H7 (cell line): ENCODE measurements at places on chromosomes 5 and 9.

DNA sequence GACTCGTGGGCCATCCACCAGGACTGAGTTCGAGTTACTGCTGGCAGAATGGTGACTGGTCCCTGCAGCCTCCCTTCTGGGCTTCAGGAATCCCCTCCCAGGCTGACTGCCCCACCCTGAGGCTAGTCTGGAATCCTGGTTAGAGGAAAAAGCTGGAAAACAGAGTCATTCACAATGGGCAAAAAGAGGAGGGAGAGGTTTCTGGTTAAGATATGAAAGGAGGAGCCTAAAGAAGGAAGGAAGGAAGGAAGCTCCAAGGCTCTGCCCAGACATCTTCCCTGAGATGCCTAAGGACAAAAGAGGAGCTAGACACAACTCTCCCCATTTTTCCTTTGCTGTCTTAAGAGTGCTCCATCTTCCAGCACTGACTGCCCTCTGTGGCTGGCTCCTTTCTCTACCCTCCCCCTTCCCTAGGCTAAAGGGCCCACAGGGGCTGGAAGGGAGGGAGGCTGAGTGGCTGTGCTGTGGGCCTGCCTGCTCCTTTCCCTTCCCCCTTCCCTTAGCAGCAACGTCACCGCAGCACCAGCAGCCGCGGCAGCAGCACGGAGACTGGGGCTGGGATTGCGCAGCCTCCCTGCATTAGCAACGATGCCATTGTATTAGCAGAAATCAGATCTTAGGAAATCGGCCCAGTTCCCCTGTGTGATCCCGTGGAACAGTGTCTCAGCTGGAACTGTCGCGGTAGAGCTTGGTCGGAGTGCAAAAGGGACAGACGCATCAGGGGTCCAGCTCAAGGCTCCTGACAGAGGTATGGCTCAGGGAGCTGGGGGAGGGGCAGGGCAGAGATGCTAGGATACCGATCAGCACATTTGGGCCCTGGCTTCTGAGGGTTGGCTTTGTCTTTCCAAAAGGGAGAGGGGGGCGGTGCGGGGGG lies 48.7 kb downstream of the RUSC2 start:
- peak; percentile 77 for DNase-seq

DNA sequence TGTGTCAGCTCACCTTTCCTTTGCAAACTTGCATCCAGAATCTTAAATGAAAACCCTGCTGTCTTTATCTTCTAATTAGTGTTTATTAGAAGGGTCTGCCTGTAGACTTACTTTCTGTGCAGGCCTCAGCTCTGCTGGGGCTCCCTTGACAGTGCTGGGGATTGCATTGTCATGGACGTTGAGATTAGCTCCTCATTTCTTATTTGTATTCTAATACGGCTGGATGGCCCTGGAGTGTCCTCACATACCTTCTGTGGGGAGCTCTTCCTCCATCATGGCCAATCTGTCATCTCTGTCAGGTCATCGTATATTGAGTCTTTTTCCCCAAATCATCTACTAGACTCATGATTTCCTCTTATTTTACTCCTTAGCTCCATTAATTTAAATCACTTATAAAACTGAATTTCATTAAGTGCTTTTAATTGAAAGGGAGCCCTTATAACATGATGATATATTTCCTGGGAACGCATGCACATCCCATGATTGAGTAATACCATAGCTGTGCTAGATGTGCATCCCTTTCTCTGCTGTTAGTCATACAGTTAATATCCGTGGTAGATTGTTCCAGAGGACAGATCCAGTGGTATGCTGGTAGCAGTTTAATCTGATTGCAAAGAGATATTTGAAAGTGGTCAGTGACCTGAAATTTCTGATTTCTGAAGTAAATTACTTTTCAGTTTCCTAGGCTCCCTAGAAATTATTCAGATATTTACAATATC lies 61.6 kb downstream of the ICE1 start:
- peak; percentile 37 for DNase-seq

GRCh38 chr5:27129926-27130325 lies 91.5 kb upstream of the CDH9 start:
- no peak for DNase-seq

GRCh38 chr5:157540707-157541446 lies 34.7 kb downstream of the ADAM19 start:
- DNase-seq, result no peak

GRCh38 chr9:84442712-84443111 lies 102.2 kb upstream of the SLC28A3 start:
- no peak for DNase-seq

GRCh38 chr5:162485666-162486292 lies 418.2 kb downstream of the GABRG2 start:
- no peak for DNase-seq

DNA sequence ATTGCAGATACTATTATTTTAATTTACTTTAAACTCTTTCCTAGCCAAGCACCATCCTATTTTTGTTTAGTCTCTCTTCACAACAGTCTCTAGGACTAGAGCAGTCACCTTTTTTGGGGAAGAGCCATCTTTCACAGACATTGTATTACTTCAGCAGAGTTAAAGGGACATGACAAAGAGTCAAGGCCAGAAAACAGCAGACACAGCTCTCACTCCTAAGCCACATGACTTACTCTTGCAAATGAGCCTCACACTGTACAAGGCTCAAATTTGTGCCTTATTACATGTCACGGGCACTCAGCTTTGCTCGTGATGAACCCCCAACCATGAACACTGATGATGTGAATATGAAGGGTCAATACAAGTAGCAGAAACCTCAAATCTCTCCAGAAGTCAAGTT lies 104.3 kb downstream of the ZNF608 start:
- no peak for DNase-seq

DNA sequence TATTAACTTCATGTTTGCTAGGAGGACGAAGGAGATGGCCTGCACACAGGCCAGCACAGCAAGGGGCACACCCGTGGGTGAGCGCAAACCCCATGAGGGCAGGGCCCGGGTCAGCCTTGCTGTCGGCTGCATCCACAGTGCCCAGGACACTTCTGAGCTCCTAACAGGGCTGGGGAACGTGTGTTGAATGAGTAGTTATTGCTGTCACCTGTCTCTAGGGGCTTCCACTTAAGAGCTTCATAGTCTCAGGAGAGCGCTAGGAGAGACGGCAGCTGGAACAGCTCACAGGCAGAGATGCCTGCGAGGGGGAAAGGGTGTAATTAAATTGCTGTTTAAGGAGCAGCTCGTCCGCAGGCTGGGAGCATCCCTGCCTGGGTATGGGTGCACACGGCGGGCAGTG lies 91.4 kb upstream of the NEURL1B start:
- no peak for DNase-seq

GRCh38 chr5:77628840-77629508 lies 9.5 kb downstream of the OTP start:
- DNase-seq, result peak; percentile 46

DNA sequence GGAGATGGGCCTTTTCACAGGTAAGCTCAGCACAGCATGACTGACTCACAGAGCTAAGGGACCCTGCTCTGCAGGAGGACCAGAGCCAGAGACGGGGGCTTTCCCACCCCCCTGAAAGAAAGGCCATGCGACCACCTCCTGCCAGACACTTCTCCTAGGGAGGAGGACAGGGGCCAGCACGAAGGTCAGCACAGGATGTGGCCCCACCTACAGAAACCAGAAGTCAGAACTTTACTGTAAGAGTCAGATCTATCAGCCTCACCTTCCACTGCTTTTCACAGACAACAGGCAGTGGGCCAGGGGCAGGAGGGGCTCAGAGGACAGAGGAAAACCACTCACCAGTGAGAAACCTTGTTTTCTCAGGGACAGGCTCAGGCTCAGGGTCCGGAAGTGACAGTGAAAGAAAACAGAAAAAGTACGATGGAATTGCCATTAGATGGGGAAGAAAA lies 37.9 kb downstream of the CCNJL start:
- no peak for DNase-seq

GRCh38 chr9:126232461-126232860 lies 94.2 kb upstream of the MVB12B start:
- no peak for DNase-seq

GRCh38 chr9:136697821-136698526 lies 10.7 kb upstream of the AGPAT2 start:
- DNase-seq, result no peak

GRCh38 chr5:36059571-36060419 lies 6.9 kb downstream of the UGT3A2 start:
- DNase-seq, result no peak

DNA sequence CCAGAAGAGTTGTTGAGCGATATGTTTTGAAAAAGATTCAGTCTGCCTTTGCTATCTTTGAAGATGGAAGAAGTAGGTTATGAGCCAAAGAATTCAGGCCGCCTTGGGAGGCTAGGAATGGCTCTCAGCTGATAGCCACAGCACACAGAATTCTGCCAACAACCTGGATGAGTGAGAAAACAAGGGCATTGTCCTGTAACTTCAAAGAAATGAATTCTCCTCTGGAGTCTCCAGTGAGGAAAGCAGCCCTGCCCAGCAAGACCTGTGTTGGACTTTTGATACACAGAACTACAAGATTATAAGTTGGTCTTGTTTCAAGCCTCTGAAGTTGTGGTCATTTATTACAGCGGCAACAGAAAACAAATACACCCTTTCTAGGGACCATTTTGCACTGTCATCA lies 509.9 kb upstream of the ZNF608 start:
- no peak for DNase-seq

DNA sequence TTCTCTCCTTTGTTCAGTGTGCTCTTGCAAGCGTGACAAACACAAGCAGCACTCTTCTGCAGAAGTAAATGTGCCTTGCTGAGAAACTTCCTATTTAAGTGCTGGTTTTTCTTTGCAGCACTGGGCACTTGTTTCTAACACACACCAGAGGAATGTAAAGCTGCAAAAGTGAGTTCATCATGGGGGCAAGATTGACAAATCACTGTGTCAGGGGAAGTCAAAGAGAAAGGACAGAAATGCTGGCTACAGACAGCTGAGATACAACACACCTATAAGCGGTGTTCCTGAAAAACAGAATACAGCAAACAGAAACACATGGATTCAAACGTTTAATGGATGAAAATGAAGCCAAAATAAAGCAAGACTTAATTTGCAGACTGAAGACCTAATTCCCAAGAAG lies 19.6 kb downstream of the ROR2 start:
- DNase-seq, result no peak

DNA sequence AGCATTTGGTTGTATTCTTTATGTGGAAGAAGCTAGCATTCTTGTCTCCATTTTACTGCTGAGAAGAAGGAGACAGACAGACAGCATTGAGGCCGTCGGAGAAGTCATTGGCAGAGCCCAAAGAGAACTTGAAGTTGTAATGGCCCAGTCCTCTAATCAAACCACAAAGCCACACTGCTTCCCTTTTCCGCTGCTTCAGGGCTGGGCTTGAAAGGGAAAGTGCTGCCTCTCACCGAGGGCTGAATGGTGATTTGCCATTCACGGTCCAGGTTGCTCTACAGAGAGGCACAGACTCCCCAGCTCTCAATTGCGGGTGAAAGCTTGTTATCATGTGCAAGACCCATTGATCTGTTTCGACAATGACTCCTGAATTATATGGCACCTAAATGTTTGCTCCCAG lies 25.6 kb upstream of the POU4F3 start:
- no peak for DNase-seq

DNA sequence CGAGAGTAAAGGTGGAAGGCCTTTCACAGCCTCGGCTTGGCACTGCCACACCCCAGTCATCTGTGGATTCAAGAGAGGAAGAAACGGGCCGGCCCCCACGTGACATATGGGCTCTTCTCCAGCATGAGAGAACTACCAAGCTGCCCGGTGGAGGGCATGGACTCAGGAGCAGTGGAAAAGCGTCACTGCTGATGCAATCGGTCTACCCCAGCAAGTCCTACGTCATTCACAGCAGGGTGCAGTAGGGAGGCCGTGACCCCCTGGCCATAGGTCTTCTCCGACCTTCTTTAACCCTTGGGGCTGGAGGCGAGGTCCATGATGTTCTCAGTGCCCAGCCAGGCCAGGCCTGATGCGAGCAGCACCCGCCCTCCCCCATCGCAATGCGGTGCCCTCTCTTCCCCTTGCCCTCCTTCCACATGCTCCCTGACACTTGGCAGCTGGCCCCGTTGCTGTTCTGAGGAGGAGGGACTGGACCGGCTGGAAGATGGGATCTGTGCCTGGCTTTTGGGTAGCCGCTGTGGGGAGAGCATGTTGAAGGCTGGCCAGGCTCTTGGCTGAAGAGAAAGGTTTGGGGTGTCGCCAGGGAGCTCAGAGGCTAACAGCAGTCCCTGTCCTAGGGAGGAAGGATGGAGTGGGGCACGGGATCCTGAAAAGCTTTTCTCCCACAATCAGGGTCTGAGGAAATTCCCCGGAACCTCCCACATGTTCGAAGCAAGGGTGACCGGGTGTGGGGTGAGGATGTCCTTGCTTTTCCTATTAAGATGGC lies 89.8 kb downstream of the LIFR start:
- peak; percentile 30 for DNase-seq

GRCh38 chr5:146878476-146879172 lies at the start of gene PPP2R2B:
PPP2R2B (minus strand) TSS chr5:146878757.
- peak; percentile 85 for DNase-seq

DNA sequence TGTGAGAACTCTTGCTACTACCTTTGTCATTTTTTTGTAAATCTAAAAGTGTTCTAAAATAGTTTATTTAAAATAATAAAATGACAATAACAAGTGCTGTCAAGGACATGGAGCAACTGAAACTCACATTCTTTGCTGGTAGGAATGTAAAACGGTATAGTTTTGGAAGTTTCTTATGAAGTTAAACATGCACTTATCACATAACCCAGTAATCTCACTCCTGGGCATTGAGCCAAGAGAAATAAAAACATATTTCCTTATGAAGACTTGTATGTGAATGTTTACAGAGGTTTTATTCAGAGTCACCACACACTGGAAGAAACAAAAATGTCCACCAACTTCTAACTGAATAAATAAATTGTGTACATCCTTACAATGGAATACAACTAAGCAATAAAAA lies 46.0 kb upstream of the COL15A1 start:
- no peak for DNase-seq

GRCh38 chr5:153676821-153677220 lies 186.4 kb downstream of the GRIA1 start:
- DNase-seq, result no peak

DNA sequence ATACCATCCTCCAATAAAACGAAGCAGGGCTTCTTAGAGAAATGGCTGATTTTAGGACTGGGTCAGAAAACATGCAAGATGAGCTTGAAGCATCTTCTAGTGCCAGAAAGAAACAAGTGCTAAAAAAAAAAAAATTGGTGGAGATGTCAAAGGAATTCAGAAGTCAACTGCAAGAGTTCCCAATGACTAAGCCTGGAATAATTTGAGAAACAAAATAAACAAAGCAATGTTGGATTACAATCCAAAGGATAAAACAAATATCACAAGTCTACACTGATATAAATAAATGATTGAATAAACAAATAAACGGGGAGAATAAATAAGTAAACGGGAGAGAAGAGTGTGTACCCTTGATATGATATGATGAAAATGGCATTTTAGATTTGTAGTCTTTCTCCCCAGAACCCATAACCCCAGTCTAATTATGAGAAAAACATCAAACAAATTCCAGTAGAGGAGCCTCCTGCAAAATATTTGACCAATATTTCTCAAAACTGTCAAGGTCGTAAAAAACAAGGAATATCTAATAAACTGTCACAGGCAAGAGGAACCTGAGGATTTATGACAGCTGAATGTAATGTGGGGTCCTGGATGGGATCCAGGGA lies 63.5 kb upstream of the CCL21 start:
- DNase-seq, result no peak

GRCh38 chr5:80083101-80083890 lies 48.1 kb downstream of the THBS4 start:
- DNase-seq, result peak; percentile 78

DNA sequence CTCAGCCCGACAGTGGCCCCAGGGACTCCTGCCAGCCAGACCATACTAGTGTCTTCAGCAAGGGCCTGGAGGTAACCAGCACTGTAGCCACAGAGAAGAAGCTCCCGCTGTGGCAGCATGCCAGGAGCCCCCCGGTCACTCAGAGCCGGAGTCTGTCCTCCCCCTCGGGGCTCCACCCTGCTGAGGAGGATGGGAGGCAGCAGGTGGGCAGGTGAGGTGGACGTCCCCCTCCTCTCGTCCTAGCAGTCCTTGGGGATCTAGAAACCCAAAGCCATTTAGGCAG lies 28.0 kb upstream of the LRRC14B start:
- DNase-seq, result peak; percentile 41
